ENCODE measurements at places on chromosomes 6 and 20. TPM values are rescaled to one million over a fixed set of nuclear protein-coding genes. Genes with fewer than 3 reads are reported as not detected.

DNA sequence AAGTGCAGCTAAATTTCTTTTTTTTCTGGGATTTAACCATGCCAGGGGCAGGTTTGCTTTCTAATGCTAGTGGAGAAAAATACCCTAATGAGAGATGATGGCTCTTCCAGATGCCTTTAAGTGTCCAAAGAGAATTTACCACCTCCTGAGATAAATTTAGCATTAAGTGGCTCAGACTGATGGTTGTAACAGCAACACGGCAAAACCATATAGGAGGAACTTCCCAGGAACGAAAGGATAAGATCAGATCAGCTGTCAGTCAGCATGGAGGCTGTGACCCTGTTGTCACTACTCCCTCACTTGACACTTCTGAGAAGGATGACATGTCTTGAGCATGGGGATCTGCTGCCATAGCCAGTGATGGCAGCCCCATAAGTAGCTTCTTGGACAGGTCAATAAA, 860.0 kb downstream of the QKI start:
- DNase-seq = no peak

- no peak for DNase-seq
Observed at GRCh38 chr6:44527181-44527580, 139.7 kb downstream of the CDC5L start.

- no peak for DNase-seq
Observed at GRCh38 chr6:98847779-98848538, 13.6 kb downstream of the POU3F2 start.

DNA sequence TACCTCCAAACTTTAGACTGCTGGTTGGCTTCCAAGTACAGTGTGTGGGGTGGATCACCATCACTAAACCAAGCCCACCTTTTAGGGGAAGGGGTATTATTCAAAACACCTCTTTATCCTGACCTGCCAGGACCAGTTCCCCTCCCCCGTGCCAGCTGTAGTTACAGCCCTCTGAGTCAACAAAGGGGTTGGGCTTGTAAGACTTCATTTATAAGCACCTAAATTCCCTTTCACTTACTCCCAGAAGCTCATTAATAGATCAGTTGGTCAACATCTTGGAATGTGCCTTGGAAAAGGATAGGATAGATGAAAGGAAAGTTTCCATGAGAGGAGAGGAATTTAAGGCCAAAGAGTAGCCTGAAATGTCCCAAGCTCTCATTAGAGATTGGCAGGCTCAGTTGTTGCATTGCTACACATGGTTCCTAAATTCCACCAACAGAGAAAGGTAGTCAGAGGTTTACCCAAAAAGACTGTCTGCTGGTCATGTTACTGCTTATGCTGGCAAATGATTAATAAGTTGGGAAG, 59.2 kb downstream of the TNFAIP3 start:
- no peak for DNase-seq

- DNase-seq = no peak
Observed at GRCh38 chr6:54390362-54390761, 82.1 kb downstream of the TINAG start.

DNA sequence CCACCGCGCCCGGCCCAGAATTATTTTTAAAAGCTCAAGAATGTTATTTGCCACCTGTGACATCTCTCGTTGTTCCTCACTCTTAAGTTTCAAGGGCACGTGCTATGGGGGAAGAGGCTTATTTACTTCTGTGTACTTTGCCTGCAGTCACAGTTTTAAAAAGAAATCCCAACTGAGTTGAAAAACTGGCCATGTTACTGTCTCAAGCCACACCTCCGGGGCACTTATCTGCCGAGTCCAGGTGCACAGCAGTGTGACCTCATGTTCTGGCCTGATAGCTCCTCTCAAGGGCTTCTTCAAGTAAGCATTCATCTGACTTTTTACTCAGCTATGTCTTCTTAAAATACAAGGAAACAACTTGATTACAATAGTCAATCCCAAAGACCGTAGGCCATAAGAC, 34.5 kb downstream of the SHLD1 start:
- no peak for DNase-seq

- no peak for DNase-seq
Observed at GRCh38 chr6:77290798-77291197, 172.5 kb downstream of the HTR1B start.

DNA sequence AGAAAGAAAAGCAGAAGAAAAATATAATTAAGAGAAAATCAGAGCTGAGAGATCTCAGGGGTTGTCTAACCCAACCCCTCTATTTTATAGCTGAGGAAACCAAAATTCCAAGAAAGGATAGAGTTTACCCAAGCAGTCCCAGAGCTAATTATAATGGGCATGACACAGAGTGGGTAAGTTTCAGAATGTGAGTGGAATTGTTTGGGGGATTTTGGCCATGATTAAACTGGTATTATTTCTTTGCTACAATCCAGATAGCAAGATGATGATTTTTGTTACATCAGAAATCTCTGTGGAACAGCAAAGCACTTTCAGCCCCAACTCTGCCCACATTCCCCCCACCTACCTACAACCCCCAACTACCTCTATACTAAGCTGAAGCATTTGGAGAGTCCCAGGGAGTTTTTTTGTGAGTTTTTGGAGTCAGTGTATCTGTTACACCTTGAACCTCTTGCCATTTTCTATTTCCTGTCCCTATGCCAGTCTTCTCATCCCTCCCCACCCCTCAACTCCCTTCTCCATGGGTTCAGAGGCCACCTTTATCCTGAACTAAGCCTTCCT, 24.7 kb downstream of the POFUT1 start:
- DNase-seq = no peak

DNA sequence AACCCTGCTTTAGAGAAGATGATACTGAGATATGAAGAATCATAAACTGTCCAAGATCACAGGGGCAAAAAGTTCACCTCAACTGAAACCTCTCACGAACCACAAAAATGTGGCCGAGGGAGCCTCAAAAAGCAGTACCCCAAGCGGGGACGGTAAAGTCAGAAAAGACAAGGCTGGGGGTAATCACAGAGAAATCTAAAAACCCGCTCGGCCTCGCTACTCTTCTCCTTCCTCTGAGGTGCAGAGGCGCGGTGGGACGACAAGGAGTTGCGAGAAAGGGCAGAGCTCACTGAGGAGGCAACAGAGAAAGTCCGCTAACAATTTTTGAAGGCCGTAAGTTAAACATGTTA, 356 bp upstream of the IRAK1BP1 start:
- DNase-seq = no peak

Gene OPN5
- total RNA-seq = not detected

Gene LINC00237
- total RNA-seq = not detected

Gene HLA-DOB
- total RNA-seq = not detected

Gene ZNF165
- total RNA-seq = 0.19 TPM

Gene NFKBIE
- 6.6 TPM for total RNA-seq

Gene PAX1
- total RNA-seq = not detected

Gene CDC40
- total RNA-seq = 19.2 TPM

Gene DLK2
- not detected for total RNA-seq

Measured in mesenteric fat pad (tissue), 1 donor.